Erythroblast (primary cell): ENCODE measurements at places on chromosomes 2 and 18.

DNA sequence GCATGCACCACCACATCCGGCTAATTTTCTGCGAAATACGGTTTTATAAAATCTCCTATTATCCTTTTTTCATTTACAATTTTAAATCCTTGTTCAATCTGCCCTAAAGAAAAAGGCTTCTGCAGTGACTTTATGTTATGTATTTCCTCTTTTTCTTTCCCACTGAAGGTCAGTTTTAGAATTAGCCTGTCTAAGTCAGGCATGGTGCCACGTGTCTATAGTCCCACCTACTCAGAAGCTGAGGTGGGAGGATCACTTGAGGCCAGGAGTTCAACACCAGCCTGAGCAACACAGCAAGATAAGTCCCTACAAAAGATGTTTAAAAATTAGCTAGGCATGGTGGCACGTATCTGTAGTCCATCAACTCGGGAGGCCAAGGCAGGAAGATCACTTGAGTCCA lies 39.8 kb upstream of the TNFRSF11A start:
- no peak for DNase-seq

DNA sequence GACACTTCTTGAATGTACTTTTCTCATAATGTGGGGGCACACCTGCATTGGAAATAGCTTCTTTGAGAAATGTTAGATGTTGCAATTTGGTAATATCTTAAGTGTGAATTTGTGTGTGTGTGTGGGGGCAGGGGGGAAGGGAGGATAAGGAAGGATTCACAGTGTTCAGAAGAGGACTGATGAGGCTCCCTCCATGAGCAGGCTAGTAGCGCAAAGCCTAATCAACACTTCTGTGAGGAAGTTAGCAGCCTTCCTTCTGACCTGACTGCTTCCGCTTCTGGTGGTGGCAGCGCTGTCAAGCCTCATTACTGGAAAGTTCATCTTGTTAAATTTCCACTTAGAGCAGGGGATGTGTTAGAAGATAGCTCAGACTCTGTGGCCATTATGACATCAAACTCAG lies 295.4 kb upstream of the SPRED2 start:
- no peak for DNase-seq

DNA sequence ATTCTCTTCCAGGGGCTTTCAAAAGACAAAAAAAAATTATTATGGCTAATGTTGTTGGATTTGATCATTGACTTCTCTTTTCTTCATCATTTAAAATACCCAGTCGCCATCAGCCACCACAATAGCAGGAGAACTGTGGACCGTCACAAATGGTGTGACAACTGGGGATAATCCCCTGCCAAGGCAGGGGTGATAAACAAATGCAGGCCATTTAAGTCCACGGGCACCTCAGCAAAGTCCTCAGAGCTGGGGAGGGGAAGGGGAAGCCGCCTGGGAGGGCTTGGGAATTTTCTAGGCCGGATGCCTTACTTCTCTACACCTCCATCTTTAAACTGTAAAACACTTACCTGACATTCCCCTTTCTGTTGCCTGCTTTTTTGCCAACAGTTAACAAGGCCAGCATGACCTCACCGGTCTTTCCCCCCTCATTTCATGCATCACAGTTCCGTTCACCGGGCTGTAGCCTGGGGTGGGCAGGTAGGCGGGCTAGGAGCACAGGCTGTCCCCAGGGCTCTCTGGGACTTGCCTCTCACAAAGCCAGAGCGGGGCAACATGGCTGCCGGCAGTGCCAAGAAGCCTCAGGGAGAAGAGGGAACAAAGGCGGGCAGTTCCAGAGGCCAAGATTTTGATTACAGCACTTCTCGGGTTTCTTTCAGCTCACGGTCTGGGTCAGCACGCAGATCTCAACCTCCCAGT lies 820.4 kb downstream of the BCL11A start:
- DNase-seq: no peak

DNA sequence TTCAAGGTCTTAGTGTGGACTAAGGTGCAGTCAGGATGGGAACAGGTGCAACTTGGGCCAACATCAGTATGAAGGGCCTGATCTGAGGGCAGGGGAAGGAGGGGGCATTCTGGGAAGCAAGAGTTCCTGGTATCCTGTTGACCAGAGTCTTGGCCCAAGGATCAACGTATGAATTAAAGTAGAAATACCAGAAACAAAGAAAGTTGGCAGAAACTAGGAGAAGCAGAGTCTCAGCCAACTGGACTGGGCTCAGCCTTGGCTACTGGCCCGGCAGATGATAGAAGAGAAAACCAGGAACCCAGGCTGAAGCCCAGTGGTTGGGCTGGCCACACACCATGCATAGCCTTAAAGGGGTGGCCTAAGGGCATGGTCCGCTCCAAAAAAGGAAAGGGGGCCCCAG lies 2.3 kb downstream of the CETN1 start:
- no peak for DNase-seq

DNA sequence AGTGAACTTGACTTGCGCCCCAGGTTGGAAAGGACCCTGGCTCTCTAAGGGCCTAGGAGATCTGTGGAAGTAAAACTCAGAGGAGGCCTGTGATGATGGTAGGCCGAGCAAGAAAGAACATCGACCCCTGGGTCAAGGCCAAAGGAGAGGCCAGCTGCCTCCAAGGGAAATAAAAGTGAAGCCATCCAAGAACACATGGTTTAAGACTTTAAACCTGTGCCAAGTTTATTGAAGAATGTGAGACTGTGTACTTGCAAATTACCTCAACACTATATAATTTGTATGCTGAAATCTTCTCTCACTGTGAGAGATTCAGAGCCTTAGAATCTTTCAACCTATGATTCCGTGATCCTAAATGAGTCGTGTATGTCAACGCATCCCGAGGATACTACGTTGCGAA lies 40.7 kb upstream of the COBLL1 start:
- DNase-seq: no peak

- no peak for DNase-seq
Observed at GRCh38 chr2:147181351-147182029, 663.3 kb upstream of the ACVR2A start.

GRCh38 chr2:95530734-95531133 lies 46.2 kb upstream of the TRIM43B start:
- no peak for DNase-seq

DNA sequence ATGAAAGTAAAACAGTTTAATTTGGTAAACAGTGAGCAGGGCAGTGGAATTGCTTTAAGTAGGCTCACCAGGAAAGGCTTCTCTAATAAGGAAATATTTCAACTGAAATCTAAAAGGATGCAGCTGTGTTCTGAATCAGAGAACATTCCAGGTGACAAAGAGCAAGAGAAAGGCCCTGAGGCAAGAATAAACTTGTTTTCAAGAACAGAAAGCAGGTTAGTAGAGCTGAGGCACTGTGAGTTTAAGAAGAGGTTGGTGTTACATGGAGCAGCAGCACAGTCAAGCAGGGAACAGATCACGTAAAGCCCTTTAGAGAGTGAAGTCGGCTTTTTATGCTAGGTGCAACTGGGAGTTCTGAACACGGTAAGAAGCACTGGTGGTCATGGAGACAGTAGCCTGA lies 57.0 kb upstream of the SCN1A start:
- DNase-seq: no peak

DNA sequence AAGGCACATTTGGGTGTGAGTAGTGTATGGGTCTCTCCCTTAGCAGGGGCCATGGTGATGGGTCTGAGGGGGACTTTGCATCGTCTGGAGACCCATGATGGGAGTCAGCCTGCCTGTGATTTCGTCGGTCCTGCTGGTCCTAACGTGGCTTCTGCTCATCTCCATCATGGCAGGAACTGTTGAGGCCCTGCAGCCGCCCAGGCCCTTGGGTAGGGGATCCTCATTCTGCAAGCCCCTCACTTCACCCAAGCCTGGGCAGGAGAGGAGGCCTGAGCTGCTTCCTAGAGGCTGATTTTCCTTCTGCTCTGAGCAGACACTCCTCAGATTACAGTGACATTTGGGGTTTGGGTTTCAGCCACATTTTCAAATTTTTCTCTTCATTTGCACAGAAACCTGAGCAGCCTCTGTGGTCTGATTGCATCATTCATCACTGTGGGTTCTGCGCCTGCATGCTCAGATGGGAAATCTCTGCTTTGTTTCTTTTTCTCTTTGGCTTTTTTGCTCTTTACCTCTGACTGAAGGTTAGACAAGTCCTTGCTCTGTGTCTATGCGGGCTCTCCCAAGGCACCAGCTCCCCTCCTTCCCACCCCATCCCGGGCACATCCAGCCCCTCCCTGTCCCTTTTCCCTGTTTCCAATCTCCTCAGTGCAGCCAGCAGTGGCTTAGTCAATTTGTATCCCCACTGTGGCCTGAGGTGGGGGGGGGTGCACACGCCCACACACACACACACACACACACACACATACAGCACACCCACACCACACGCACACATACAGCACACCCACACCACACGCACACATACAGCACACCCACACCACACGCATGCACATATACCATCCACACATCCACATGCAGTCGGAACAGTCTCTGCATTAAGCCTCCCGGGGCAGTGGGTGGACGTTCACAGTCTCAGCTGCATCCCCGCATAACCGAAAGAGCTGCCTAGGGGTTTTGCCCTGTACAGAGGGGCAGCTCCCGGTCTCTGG lies 305.4 kb upstream of the HS6ST1 start:
- no peak for DNase-seq

DNA sequence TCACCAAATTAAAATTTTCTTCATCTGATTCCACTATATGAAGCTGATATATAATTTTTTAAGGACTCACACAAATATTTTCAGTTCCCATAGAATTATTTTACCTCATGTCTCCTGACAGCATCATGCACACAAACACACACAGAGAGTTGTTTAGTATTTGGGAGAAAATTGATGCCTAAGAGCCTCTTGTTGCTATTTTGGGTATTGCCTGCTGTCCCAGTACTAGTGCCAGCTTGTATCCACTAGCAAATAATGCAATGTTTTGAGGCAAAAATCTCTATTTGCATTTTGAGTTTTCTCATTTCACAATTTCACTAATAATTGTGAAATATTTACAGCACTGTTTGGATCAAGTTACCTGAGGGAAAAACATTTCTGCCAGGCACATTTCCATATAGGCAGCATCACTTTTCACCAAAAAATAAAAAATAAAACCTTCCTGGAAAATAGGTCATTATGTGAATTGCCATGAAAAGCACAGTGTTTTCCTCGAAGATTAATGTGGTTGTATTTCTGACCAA lies 328.2 kb downstream of the KCNJ3 start:
- DNase-seq: no peak
